ENCODE measurements at places on chromosomes 3 and 15.

- DNase-seq: no peak
These were observed 151.0 kb downstream of the TCF12 start for GRCh38 chr15:57069423-57069822.

- DNase-seq: peak; percentile 28
These were observed 55.7 kb downstream of the PCCB start for GRCh38 chr3:136305879-136306278.

DNA sequence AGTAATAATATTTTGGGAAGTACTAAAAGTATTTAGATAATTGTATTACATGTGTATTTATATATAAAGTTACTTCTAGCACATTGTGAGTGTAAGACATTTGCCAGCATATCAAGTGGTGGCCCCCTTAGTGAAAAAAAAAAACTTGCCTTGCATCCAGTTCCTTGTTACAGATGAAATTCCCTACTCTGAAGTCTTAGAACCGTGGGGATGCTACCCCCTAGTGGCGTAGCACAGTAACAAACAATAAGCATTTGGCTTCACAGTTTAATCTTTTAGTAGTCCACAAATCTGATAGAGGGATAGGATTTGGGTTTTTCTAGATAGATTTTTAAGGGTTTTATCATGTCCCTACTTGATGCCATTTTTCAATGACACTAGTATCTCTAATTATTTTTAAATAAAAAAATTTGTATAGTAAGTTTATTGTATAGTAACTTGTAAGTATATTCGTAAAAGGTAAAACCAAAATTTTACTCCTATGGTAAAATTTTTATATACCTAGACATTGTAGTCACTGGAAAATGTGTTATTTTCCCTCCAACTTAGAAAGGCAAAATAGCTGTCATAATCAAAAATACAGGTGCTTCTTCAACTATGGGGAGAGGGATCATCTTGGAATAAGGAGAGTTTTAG lies 14.3 kb downstream of the SMC4 start:
- DNase-seq: no peak

- no peak for DNase-seq
These were observed 19.8 kb upstream of the LOXL1 start for GRCh38 chr15:73906346-73907034.

- DNase-seq: no peak
These were observed 48.3 kb upstream of the TIPARP start for GRCh38 chr3:156626104-156626503.

GRCh38 chr15:38471974-38472373 lies 18.0 kb downstream of the FAM98B start:
- no peak for DNase-seq

- no peak for DNase-seq
These were observed 19.2 kb downstream of the PLD1 start for GRCh38 chr3:171790898-171791691.

GRCh38 chr3:187963003-187963676 lies 190.8 kb upstream of the LPP start:
- DNase-seq: no peak

- no peak for DNase-seq
These were observed 43.1 kb upstream of the HACD2 start for GRCh38 chr3:123627673-123628670.

DNA sequence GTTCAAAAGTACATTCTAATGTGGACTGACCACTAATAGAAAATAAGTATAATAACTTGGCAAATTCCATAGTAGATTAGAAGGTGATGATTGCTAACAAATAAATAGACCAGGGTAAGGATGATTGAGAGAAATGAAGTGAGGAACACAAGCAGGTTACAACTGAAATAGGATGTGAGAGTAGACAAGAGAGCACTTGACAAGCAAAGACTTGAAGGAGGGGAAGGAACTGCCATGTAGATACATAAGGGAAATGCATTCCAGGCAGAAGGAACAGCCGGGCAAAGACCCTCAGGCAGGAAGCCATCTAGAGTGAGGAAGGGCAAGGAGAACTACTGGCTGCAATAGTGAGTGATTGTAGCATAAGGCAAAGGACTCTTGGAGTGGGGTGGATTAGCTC lies 5.0 kb downstream of the PLA1A start:
- no peak for DNase-seq

GRCh38 chr3:156761713-156762451 lies 64.3 kb upstream of the LEKR1 start:
- no peak for DNase-seq

DNA sequence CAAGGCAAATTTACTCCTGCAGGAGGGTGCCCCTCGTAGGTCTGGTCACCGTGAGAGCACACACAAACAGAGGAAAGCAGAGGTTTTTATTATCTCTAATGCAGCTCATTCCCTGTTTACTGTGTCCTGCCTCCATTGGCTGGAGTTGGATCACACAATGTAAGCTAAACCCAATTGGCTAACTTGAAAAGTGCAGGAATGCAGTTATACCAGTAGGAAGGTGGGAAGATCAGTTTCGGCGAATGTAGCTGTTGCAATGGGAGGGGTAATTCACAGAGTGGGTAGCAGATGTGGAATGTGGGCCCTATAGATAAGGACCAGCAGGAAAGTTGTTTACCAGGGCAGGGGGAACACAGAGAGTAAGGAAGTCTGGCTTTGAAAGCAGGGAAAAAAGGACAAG lies 42.5 kb upstream of the NPAP1 start:
- DNase-seq: no peak

GRCh38 chr3:30682434-30683155 lies 76.2 kb downstream of the TGFBR2 start:
- no peak for DNase-seq

DNA sequence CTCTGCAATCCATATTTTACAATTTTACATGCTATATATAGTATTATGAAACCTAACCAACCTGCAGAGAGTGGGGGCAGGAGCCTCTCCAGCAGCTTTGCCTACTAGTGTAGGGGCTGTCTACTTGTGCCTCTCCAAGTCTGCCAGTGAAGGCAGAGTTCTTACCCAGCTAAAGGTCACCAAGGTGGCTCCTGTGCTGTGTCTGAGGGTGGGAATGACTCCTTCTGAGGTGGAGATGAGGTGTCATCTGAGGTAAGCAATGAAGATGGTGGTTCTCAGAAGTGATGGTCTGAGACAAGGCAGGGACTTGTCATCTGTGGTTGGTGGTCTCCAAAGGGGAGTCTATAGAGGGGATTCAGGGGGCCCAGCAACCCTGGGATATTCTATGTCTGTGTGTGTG lies 47.5 kb downstream of the SACM1L start:
- no peak for DNase-seq

GRCh38 chr3:33007776-33008175 lies 56.3 kb downstream of the CCR4 start:
- no peak for DNase-seq

- DNase-seq: no peak
These were observed 101.3 kb downstream of the ASB7 start for GRCh38 chr15:100703671-100704070.

- DNase-seq: peak; percentile 67
These were observed 70.7 kb downstream of the WNT5A start for GRCh38 chr3:55416331-55416821.

DNA sequence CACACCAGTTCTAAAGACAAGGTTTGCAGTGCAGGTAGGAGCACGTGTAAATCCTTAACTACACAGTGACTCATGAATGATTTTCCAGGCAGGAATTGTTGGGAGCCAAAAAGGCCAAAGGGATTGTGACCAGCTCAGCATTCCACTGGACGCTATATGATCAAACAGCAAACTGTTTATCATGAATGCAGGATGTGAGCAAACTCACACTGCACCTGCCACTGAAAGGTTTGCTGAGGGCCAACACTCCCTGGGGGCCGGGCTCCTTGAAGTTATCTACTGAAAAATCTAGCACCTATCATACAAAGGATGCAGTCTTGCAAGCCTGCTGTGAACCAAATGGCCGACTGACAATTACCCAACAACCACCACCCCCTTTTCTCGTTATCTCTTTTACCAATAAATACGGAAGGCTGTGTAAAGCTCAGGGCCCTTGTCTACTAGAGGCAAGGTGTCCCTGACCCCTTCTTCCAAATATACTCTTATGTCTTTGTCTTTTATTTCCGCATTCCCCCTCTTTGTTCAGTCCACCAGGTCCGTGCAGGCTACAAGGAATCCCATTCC lies 11.5 kb upstream of the DNASE1L3 start:
- no peak for DNase-seq

DNA sequence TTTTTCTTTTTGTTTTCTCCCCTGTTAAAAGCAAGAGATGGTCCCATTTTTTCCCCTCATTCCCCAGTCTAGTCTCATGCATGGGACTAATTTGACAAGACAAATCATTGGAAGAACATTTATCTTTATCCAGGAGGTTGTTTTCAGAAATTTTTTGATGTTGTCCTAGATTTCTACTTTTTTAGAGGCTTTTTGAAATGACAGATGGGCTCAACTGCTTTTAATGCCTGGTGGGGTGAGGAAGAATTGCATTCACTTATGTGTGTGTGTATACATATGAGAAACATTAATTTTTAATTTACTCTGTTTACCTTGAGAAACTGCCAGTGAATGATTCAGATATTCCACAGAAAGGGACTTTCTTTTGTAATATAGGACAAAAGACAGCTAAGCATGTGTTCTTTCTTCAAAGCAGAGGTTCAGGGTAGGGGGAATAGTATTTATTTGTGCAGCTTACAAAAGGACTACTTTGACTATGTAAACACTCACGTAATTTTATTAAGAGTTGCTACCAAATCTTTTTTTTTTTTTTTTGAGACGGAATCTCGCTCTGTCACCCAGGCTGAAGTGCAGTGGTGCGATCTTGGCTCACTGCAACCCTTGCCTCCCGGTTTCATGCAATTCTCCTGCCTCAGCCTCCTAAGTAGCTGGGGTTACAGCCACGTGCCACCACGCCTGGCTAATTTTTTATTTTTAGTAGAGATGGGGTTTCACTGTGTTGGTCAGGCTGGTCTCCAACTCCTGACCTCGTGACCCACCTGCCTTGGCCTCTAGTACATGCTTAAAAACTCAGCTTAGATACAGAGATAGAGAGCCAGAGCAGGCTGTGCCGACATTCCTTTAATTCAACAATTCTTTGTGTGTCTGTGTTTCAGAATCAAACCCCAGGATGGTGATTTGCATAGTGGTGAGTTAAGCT lies 130.1 kb upstream of the RARB start:
- DNase-seq: no peak

DNA sequence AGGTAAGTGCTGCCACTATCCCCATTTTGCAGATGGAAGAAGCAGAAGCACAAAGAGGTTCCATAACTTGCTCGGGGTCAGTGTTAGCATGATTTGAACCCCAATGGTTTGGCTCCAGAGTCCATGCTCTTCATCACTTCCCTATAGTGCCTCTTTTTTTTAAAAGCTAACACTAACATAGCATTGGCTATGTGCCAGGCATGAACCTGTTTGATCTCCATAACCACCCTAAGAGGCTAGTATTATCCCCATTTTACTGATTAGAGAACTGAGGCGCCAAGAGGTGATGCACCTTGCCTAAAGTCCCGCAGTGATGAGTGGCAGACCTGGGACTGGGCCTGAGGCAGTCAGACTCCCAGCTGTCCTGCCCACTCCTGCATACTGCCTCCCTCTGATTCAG lies 7.3 kb downstream of the LINGO1 start:
- no peak for DNase-seq

- DNase-seq: no peak
These were observed 6.7 kb upstream of the USP13 start for GRCh38 chr3:179646177-179646576.

DNA sequence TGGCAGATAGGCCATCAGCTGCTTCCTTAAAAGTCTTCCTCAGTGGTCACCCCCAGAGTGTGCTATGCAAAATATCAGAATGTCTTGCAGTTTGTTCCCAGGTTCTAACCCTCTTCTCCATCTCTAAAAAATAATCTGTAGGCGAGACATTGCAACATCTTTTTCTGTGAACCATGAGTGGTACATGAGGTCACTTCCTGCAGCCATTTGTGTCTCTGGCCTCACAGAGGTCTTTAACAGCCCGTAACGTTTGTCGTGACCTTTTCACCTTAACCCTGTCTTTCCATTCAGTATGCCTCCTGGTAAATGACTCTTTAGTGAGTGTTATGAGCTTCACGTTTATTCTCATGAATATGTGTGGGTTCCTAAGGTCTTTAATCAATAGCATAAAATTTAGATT lies 145.4 kb downstream of the KLHL25 start:
- no peak for DNase-seq

DNA sequence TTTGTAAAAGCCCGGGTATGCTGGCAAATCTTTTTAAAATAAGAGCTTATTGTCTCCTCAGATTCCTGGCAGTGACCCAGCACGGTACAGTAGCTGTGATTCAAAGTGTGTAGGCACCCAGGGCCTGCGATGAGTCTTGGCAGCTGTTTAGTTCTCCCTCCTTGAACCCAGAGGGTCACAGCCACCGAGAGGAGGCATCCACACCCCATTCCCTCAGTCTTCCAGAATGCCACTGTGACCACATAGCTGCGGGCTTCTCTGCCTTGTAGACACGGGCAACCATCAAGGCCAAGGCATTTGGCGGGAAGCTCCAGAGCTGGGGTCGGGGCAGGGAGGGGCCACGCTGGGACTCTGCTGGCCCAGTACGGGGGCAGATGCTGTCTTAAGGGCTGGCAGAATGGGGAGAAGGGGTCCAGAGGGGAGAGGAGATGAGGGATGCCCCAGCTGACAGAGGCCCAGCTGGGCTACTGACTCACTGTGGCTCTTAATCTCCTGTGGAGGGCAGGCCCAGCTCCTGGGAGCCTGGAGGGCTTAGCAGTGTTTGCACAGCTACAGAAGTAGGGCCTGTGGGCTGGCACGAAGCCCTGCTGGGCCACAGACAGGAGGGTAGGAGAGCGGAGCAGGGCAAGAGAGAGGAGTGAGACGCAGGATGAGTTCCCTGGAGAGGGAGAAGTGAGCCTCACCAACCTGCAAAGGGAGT lies 68.8 kb upstream of the DLG1 start:
- peak; percentile 76 for DNase-seq

GRCh38 chr3:126447456-126448106 lies 28.1 kb downstream of the ZXDC start:
- DNase-seq: no peak

DNA sequence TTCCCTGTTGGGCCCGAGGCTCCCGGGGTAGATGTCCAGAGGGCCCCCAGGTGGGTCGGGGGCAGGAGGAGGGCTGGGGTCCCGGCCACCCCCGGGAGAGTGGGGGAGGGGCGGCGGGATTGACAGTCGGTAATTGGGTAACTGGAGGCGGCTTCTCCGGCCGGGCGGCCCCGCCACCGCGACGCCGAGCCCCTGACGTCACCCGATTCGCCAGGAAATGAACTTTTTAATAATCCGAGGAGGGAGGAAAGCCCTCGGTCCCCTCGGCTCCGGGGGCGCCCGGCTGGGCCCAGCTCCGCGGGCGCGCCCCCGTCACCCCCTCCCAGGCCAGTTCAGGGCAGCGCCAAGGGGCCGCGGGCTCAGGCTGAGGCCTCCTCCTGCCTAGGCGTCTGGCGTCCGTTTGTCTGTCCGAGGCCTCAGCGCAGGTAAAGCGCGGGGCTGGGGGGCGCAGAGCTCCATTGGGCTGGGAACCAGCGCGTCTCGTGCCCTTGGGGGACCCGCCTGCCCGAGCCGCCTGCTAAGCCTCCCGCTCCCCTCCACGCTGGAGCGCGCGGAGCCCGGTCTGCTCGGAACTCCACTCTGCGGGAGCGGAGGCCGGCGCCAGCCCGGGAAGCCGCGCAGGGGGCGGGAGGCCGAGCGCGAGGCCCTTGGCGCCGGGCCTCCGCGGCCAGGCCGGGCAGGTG lies 3.9 kb downstream of the GATA2 start:
- no peak for DNase-seq

Data from AG04449 (cell line).